Globus pallidus (tissue), 1 donor: ENCODE measurements at places on chromosomes 16 and 17.

DNA sequence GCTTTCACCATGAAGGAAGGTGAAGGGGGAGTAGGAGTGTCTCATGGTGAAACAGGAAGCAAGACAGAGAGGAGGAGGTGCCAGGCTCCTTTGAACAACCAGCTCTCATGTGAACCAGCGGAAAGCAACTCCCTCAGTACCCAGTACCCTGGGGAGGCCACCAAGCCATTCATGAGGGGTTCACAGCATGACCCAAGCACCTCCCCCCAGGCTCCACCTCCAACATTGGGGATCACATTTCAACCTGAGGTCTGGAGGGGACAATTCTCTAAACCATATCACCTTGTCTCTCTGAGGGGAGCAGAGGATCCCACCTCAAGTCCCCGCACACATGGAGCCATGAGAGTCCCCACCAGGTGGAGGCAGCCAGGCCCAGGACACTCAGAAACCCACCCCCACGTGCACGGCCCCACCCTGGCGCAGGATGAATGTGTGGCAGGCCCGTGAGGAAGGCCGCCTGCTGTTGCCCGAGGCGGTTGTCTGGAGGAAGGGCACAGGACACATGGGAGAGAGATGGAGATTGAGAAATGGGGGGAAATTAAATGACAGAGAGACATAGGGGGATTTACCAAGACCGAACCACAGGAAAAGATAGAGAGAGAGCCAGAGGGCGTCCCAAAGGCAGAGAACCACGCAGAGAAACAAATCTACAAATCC, 85.9 kb downstream of the TMEM132E start:
- DNase-seq = no peak

- DNase-seq = no peak
Measured at GRCh38 chr17:66343531-66344078, 41.2 kb downstream of the PRKCA start.

DNA sequence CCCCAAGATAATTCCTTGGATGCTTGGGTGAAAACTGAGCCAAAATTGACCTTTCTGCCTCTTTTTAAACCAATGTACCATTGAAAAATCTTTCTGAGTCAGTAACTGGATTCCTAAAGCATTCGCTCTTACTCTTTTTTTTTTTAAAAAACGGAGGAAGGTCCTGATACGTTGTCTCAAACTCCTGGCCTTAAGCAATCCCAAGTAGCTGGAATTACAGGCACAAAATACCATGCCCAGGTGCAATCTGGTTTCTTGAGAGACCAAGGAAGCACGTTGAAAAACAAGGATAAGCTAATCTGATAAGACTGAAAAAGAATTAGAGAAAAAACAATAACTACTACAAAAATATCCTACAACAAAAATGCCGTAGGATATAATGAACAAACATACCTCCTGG, 136.5 kb downstream of the SSH2 start:
- no peak for DNase-seq

GRCh38 chr17:8084250-8084649, 3.3 kb downstream of the ALOX12B start:
- DNase-seq = no peak

DNA sequence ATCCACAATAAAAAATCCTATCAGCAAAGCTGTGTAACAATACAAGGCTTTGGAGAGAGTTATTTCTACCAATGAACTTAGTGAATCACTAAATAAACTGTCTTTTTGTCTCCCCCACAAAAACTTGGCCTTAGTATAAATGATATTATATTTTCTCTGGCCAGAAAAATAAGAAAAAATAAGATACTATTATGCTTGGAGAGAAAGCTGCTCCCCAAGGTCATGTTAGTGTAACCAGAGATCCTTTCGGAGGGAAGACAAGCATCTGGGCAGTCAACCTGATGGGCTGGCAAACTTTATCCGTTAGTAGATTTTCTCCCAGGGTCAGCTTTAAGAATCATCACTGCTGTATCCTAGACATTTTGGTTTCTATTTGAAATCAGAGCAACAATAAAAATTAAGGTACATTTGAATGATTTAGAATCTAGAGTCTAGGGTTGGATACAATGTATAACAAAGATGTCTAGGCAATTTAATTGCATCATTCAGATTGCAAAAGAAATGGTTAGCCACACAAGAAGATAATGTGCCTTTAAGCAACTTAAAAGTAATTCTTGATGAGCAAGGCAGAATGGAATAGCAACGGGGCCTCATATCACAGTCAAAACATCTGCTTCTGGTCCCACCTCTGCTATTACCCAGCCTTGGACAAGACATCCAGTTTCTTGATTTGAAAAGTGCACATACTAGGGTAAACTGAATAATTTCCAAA, 280.4 kb downstream of the SLC39A11 start:
- DNase-seq = no peak

DNA sequence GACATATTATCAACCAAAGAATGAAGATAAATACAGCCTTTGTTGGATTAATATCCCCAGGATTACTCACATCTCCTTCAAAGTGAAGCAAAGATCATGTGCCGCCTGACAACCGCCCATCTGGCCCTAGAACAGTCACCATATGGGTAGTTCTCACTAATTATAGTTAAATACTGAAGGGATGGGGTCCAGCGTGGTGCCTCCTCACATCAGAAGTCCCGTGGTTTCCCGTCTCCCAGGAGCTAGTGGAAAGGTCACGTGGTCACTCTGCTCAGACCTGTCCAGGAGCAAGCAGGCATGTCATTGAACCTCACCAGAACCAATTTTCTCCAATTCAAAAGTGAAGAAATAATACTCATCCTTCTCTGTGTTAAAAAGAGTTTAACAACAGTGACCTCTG, 434.5 kb downstream of the SHISA9 start:
- no peak for DNase-seq

GRCh38 chr17:40522250-40522960, 21.0 kb upstream of the TNS4 start:
- DNase-seq = no peak

DNA sequence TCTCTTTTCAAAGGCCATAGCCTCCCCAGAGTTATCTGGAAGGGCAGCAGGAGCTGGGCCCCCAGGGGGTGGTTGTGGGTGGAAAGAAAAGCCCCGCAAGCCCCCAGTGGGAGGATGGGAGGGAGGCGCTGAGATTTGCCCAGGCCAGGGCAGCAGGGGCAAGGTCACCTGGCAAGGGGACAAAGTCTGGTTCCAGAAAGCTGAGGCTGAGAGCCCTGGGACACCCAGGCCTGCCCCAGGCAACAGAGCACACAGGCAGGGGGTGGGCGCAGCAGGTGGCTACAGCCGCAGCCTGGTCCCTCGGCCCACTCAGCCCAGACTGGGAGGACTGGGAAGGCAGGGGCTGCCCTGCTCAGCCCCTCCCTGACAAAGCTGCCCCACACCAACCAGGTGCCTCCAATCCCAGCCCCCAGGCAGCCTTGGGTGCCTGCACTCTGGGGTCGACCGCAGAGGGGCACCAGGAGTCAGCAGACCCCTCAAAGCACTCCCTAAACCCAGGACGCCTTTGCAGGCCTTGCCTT, 23.7 kb upstream of the GSG1L start:
- no peak for DNase-seq

DNA sequence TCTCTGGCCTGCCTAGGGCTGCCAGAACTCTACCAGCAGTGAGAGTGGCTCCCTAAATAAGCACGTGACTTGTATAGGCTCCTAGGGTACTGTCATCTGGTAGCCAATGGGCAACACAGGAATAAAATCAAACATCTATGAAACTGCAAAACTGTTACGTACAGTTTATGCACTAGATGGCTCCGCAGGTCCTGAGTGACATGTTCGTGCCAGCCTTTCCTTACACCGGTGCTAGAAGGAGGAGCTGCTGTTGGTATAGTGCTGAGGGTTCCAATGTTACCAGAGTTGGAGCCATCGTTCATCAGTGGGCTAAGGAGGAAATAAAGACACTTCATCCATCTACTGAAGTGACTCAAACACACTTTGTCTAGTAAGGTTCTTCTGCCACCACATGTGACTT, 63.2 kb upstream of the TRAP1 start:
- no peak for DNase-seq

DNA sequence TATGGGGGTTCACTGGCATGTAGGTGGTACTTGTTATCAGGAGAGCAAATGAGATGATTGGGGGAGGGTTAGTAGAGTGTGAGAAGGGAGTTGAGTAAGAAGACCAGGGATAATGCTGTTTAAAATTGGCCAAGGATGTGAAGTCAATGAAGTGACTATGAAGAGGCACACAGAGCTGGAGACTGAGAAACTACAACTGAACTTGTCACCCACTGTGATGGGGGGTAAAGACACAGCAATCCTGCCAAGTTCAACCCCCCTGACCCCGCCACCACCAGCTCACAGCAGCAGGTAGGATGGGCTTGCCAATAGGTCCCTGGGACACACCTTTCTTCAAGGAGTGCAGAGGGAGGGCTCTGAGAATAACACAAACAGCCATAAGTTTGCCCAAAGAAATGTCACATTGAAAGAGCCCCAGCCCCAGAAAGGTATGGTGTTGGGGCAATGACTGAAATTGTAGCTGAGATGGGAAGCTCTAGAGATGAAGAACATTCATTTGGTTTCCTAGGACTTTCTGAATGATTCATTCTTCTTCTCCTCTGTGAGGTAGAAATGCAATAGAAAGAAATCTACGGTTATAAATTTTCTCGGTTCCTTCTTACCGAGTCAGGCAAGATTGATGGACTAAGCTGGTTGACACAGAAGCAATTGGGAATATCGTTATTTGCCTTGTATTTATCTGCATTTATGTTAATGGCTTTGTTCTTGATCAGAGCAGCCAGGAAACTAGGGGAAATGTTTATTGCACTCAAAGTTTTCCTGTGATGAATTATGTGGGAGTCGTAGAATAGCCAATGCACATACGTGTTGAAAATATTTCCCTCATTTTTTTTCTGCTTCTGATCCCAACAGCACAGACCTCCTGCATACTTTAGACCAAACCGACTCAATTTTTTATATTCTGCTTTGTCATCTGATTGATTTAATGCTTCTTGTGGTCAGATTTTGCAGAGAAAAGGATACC, 595.2 kb upstream of the CDH11 start:
- no peak for DNase-seq

DNA sequence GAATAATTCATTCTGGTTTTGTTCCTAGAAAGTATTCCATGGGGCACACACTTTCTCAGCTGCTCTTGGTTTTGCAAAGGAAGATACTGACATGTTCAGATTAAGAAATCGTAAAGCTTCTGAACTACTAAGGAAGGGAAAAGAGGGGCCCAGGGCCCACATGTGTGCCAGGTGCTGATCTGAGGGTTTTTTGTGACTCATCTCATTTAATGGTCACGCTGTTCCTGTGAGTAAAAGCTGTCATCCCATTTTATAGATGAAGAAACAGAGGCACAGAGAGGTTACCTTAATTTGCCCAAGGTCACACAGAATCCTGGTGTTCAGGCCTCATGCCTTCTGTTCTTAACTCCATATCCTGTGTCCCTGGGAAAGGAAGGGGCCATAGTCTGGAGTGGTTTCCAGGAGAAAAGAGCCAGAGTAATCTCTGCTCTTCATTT, 113.2 kb downstream of the MSI2 start:
- no peak for DNase-seq

GRCh38 chr17:80923211-80924110, 68.2 kb upstream of the CHMP6 start:
- DNase-seq = no peak

DNA sequence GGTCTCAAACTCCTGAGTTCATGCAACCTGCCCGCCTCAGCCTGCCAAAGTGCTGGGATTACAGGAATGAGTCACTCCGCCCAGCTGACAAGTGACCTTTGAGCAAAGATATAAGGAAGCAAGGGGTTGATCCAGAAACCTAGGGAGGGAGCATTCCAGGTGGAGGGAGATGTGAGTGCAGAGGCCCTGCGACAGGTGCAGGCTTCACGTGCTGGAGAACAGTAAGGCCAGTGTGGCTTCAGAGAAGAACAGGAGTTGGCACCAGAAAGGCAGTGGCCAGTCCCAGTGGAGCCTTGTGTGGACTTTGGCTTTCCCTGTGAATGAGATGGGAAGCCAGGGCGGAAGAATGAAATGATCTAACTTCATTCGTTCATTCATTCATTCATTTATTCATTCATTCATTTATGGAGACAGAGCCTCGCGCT, 73.6 kb upstream of the HAS3 start:
- no peak for DNase-seq

- no peak for DNase-seq
Measured at GRCh38 chr16:3829631-3830536, 50.6 kb downstream of the CREBBP start.

DNA sequence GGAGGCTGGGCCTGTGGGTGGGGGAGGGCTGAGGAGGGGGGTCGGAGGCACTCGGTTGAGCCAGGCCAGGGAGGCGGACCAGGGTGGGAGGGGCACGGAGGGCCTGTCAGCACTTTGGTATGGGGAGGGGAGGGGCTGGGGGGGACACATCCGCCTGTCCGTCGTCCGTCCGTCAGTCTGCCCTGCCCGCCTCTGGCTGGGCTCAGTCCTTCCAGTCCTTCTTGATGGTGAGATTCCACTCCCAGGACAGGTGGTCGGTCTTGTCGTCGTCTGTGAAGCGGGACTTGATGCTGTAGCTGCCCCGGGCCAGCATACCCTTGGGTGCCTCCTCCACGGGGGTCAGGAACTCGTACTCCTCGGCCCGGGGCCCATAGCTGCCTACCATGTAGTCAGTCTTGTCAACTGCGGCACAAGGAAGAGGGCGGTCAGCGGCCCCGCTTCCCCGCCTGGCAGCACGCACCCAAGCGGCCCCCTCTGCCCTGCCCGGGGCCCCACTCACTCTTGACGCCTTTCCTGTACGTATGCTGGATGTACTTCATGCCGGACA, 2.4 kb downstream of the ARHGDIA start:
- DNase-seq = no peak

- DNase-seq = no peak
Measured at GRCh38 chr17:83026311-83026811, 53.0 kb upstream of the METRNL start.

DNA sequence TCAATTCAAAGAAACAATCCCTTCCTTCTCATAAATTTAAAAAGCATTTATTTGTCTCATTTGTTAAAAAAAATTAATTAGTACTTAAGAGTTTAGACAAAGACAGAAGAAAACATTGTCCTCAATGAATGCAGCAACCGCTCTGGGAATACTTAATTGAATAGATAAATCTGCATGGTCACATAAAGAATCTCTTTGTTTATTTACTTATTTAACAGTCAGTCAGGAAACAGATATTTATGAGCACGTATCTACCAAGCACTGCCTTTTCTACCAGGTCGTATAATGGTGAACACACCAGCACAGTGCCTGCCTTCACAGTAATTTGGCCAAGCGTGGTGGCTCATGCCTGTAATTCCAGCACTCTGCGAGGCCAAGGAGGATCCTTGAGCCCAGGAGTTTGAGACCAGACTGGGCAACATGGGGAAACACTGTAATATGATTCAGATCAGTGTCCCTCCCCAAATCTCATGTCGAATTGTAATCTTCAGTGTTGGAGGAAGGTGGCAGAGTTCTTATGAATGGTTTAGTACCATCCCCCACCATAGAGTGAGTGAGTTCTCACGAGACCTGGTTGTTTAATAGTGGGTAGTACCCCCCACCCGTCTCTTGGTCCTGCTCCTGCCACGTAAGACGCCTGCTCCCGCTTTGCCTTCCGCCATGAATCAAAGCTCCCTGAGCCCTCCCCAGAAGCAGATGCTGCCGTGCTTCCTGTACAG, 8.1 kb downstream of the WIPI1 start:
- DNase-seq = no peak

- no peak for DNase-seq
Measured at GRCh38 chr17:19368229-19368628, 5.7 kb upstream of the B9D1 start.
